ENCODE measurements at places on chromosomes 2 and 18. TPM values are rescaled to one million over a fixed set of nuclear protein-coding genes. Genes with fewer than 3 reads are reported as not detected.

DNA sequence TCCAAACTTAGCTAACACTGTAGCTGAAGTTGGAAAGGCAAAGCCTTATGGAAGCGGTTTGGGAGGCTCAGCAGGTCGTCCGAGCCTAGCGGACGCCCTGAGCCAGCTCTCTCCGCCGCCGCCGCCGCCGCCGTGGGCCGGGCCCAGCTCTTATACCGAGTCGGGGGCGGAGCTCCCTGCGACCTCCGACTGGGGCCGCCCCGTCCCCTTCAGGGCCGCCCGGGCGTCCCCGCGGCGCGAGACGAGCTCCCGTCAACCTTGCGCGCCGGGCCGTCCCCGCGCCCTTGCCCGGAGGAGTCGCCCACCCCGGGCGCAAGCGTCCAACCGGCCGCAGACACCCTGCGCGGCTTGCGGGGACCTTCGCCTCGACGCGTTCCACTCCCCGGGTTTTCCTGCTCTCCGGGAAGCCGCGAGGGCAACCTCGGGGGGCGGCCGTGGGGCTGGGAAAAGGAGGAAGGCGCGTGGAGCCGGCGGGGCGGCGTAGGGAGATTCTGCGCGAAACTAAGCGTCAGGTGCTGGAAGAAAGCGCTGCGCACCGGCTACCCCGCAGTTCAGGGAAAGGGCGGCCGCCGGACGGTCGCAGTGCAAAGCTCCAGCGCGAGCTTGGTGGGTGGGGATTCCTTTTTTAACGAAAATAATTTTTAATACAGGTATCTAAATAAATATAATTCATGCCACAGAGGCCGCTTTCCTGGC, at the start of gene SLC40A1:
TSS of gene SLC40A1 (minus strand) at position 129 of the 696 bp plus-strand sequence. CDS start 326 bp downstream, outside the sequence.
- peak; percentile 57 for DNase-seq

- no peak for DNase-seq
These were observed 69.8 kb upstream of the RASGRP3 start for GRCh38 chr2:33406622-33407021.

GRCh38 chr2:144572977-144573376, 53.1 kb upstream of the ZEB2 start:
- no peak for DNase-seq

MGAT4A gene
- total RNA-seq = not detected

SIX2 gene
- total RNA-seq = under 0.01 TPM

IMP4 gene
- total RNA-seq = 60.5 TPM

CPO gene
- not detected for total RNA-seq

PRKAG3 gene
- total RNA-seq = not detected

SLC23A3 gene
- total RNA-seq = 0.64 TPM
